ENCODE measurements at places on chromosomes 2 and 18.

- DNase-seq: no peak
Measured at GRCh38 chr2:19675003-19675629, 226.7 kb downstream of the TTC32 start.

GRCh38 chr2:28662468-28663181, 89.0 kb upstream of the PPP1CB start:
- DNase-seq: no peak

- DNase-seq: no peak
Measured at GRCh38 chr2:231923951-231924888, 2.0 kb downstream of the NPPC start.

- DNase-seq: peak; percentile 45
Measured at GRCh38 chr2:111702119-111702803, 181.7 kb downstream of the ANAPC1 start.

DNA sequence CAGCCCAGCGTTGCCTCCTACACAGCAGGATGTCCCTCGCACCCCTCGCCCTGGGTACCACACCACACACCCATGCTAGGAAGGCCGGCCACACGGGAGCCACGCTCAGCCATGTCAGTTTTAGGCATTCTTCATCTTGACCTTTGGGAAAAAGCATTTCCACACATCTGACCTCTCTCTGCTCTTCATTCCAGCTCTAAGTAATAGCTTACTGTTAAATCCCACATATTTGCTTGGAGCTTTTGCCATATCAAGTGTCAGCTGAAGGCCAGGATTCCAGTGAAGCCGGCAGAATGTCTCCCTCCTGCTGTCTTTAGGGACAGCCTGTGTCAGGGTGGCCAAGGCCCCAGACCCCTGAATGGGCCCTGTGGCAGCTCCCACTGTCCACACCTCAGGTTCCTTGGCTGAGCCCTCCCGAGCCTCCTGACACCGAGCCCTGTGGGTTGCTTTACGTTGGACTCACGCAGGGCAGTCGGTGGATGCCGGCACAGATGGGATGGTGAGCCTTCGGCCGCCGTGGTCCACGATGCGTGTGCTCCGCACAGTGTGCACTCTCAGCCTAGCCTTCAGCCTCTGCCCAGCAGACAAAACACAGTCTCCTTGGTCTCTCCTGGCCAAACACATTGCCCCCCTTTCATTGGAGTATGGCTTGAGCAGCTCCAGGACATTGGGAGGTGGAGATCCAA, 202.0 kb downstream of the SEPTIN10 start:
- no peak for DNase-seq

DNA sequence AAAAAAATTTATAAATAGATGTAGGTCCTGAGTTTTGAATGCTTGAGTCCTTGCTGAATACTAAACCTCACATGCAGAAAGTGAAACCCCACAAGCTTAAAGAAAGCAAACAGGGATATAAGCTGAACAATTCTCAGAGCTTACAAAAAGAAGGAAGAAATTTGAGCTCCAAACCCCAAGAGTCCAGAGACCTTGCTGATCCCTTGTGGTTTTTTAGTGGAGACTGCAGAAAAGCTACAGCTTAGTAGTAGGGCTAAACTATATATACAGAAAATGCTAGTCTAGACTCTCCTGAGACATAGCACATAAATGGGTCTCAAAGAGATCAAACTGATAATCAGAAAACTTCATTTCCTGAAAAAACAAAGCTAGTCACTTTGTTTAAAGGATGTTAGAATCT, 1548.1 kb upstream of the ZEB2 start:
- no peak for DNase-seq

DNA sequence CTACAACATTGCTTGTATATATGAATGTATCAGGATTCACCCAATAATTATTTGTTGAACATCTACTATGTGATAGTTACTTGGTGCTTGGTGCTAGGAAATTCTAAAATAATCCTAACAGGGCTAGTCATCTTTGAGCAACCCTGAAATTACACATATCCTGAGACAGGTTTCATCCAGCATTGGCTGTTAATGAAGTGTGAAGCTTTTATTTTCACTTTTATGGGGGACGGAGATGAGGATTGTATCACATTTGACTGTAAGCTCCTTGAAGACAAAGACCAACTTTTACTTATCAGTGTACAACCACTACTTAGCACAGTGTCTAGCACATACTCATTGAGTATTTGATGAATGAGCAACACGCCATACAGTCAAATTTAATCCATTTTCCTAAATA, 6.8 kb upstream of the GALM start:
- DNase-seq: no peak

GRCh38 chr18:519019-519879, 18.7 kb upstream of the COLEC12 start:
- DNase-seq: no peak

Measured in GM12892 (cell line).